ENCODE measurements at places on chromosomes 1 and 21.

GRCh38 chr1:162404550-162405160 is 7.3 kb downstream of the SH2D1B start:
- ATAC-seq = no peak

DNA sequence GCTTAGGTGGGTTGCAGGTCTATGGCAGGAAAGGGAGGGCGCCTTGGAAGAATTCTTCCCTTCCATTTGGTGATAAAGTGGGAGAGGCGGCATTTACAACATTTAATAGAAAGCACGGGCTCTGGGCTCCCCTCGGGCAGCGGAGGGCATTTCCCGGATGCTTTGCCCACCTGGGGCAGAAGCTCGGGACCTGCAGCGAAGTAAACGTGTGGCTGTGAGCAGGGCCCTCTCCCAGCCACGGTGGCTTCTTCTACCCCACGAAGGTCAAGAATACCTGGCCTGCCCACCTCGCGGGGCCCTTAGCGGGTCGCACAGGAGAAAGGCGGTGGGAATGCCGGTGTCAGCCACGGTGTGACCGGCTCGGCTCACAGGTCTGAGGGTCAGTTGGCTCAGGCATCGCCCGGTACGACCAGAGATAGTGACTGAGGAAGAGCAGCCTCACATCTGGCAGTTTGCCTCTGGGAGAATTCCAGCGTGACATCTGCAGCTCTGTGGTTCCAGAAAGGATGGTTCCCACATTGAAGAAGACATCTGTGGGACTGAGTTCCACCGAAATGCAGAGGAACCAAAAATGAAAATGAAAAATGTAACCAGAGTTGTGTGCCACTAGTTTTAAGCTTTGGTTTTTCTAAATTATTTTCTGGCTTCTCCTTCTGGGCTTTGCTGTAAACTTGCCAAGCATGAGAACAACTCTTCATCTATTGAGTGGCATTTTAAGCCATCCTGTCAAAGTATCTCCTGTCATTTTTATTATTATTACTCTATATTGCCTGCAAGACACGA is 720 bp upstream of the F3 start:
- peak; percentile 23 for ATAC-seq

DNA sequence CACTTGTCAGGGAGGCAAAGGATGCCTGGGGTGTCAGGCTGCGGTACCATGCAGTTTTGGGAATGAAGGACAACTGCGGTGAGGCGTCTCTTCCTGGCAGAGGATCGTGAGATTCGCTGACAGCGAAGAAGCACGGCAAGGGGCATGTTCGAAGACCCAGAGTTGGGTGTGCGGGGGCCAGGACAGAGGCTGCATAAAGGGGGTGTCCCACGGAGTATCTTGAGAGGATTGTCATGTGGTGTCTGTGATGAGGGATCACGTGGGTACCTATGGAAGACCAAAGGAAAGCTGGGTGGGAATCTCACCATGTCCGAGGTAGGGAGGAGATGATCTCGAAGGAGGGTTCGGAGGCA is 372 bp downstream of the SLC25A44 start:
- ATAC-seq = peak; percentile 29

- ATAC-seq = no peak
Measured at GRCh38 chr21:38989379-38989744, 183.6 kb downstream of the ETS2 start.

GRCh38 chr1:45282351-45282750 is 44.3 kb upstream of the HPDL start:
- no peak for ATAC-seq

DNA sequence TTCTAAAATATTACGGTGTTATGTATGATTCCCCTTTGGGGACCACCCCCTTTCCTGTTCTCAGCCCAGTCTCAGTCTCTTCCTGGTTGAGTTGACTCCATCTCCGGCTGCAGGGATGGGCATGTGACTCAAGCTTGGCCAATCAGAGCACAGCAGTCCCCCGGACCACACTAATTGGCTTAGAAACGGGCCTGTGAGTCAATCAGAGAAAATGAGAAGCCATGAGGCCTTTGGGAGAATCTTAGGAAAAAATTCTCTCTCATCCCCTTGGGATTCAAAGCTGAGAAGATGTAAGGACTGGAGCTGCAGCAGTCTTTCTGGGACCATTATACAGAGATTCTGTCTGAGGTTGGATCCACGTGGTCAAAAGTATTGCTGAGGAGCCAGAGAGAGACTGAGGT is 10.7 kb upstream of the FHAD1 start:
- ATAC-seq = peak; percentile 43

- ATAC-seq = no peak
Measured at GRCh38 chr1:79042117-79042516, 35.6 kb upstream of the ADGRL4 start.

GRCh38 chr21:31293986-31294385 is 50.1 kb downstream of the TIAM1 start:
- peak; percentile 99 for ATAC-seq

DNA sequence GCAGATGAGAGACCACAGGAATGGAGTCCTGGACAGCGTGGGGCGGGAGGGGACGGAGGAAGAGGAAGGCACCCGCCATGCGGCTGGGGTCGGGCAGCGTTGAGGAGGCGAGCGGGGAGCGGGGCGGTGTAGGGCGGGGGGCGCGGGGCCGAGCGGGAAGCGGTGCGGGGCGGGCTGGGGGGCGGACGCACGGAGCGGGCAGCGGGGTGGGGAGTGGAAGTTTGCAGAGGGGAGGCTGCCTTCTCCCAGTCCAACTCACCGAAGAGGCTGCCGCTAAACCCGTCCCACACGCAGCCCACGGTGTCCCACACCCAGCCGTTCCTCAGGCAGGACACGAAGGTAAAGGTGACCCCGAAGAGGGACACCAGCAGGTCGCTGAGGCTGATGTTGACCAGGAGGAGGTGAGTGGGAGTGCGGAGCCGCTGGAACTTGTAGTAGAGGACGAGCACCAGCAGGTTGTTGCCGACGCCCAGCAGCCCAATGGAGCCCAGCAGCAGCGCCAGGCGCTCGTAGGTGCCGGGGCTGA is 483 bp downstream of the CHML start:
- ATAC-seq = no peak

DNA sequence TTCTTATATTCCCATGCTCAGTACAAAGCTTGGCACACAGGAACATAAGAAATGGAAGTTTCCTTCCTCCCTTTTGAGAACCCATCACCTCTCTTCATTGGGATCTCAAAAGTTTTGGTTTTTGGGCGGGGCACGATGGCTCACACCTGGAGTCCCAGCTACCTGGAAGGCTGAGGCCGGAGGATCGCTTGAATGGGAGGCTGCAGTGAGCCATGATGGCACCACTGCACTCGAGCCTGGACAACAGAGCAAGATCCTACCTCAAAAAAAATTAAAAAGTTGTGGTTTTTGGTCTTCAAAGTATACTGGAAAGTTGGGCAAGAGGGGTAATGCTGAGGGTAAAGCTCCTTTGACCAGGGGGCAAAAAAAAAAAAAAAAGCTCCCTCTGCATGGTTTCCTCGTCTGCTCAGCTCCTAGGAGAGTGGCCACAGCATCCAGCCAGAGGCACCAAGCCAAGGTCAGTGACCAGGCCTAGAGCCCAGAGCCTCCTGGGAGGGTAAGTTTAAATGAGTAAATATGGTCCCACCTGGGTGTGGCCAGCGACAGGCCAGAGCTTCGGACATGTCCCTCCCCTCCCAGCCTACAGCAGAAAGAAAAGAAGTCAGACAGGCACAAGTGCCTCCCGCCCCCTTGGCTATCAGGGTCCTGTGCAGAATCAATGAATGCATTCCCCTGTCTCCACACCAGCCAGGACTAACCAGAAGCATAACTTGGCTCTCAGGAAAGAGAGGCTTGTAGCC is 5.0 kb downstream of the MEF2D start:
- ATAC-seq = no peak

GRCh38 chr1:182690886-182691443 is 6.6 kb upstream of the RGS8 start:
- ATAC-seq = no peak

- no peak for ATAC-seq
Measured at GRCh38 chr1:243924188-243924587, 74.1 kb upstream of the AKT3 start.

DNA sequence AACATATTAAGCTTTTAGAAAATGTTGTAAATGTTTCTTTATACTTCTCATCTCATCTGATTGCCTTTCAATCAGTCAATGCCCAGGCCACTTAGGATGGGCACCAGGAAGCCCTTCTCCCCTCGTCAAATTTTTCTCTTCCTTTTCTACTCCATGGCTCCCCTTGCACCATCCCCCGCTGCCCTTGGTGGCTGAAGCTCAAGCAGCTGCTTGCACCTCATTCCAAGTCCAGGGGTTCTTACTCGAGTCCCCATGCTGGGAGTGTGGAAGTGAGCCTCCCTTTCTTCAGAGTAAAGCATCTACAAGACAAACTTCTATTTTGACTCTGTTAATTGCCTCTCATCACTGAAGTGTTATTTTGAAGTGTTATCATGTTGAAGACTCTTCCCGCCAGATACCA is 39.7 kb upstream of the KRTAP11-1 start:
- ATAC-seq = no peak

DNA sequence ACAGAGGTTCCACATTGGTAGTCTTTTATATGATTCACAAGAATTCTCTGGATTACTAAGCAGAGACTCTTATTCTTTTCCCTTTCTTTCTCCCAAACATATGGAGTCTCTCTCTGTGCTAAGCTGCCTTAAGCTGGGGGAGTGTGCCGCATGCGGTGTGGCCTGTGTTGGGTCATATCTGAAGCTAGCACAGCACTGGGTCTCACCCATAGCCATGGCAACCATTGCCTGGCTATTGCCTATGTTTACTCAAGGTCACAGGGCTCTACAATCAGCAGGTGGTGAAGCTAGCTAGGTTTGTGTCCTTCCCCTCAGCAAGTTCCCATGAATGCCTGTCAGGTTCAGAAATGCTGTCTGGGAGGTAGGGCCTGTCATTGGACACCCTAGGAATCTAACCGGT is 73.6 kb upstream of the ZRANB2 start:
- no peak for ATAC-seq

DNA sequence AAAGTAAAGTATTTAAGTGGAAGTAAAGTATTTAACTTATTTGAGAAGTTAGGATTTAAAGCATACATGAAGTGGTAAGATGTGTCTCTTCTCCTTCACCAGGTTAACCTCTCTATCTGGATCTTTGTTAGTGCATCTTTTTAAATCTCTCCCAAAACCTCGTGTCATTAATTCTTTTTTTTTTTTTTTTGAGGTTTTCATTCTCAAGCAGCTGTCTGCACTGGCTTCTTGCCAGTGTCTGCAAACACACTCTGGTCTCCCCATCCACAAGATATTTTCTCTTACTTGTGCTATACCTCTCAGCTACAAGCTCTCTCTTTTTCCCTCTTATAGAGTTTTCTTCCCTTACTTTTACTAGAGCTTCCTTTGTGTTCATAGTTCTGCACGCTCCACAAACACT is 49.0 kb downstream of the CLDN17 start:
- ATAC-seq = no peak

DNA sequence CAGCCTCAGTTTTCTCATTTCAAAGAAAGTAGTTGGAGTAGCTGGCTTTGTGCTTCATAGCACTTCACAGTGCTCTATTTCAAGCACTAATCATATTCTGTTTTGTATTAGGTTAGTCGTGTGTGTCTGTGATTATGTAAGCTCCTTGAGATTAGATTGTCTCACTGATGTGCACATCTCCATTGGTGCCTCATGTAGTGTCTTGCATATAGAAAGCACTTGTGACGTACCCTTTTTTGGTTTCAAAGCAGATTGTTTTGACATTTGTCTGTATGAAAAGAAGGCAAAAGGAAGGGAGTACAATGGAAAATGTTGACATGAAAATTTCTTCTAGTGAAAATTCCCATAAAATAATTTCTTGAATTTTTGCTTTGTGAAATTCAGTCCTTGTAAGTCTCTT is 13.9 kb downstream of the BTBD8 start:
- ATAC-seq = peak; percentile 48

DNA sequence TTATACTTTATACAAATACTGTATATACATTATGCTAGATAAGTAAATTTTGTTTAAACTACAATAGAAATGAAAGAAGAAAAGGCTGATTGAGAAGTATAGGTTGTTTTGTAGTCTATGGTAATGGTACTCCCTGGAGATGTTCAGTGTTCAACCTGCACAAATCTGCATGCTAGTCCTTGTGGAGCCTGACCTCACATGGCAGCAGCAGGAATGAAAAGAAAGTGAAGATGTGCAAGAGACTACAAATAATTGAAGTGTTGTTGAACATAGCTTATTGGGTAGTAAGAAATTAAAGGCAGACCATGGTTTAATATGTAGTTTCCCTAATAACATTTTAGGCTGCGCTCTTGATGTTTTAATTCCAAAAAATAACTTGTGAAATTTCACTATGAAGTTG is 201.2 kb downstream of the TGFB2 start:
- no peak for ATAC-seq

DNA sequence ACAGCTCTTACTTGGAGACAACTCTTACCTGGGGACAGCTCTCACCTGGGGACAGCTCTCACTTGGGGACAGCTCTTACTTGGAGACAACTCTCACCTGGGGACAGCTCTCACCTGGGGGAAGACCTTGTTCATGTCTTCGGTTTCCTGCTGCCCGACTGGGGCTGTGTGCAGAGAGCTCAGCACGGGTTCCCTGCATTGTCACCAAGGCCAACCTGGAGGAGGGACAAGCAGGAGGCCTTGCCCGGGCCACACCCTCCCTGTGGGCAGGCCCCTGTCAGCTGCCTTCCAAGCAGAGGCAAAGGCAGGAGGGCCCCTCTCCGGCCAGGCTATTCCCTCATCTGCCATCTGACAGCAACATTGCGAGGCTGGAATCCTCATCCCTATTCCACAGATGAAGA is at the start of gene LDLRAD1:
TSS of gene LDLRAD1 (minus strand) at position 208 of the 400 bp plus-strand sequence. CDS start at position 134, 74 bp downstream.
- ATAC-seq = no peak

GRCh38 chr1:159913451-159914192 is 11.7 kb downstream of the TAGLN2 start:
- no peak for ATAC-seq

DNA sequence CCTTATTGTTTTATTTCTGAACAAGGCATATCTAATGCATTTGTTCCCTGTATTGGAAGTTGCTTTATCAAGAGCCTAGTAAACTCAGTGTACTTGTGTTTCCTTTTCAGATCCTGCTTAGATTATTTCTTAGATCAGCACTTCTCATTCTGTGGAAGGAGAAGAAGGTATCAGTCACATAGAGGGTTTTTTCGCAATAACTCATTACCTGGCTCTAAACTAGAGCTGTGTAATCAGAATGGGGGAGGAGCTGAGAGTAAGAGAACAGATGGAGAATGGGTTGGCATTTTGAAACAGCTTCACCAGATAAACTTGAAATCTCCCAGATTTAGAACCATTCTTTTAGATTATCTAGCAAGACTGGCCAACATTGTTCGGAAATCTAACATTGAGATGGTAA is 11.0 kb downstream of the AHCYL1 start:
- no peak for ATAC-seq

- ATAC-seq = peak; percentile 54
Measured at GRCh38 chr1:29124366-29125236, 898 bp upstream of the TMEM200B start.

GRCh38 chr1:26530895-26531598 is 1.5 kb downstream of the RPS6KA1 start:
- ATAC-seq = peak; percentile 14
